Activated CD4-positive, alpha-beta memory T cell treated with anti-CD3 and anti-CD28 coated beads, Interleukin-2, amount 10 ng/mL, durations not matched to agents 7 days and 5 days (primary cell): ENCODE measurements at places on chromosomes 2 and 18. TPM values are rescaled to one million over a fixed set of nuclear protein-coding genes. Genes with fewer than 3 reads are reported as not detected.

- no peak for DNase-seq
These were observed 26.7 kb downstream of the CYRIA start for GRCh38 chr2:16638946-16639345.

DNA sequence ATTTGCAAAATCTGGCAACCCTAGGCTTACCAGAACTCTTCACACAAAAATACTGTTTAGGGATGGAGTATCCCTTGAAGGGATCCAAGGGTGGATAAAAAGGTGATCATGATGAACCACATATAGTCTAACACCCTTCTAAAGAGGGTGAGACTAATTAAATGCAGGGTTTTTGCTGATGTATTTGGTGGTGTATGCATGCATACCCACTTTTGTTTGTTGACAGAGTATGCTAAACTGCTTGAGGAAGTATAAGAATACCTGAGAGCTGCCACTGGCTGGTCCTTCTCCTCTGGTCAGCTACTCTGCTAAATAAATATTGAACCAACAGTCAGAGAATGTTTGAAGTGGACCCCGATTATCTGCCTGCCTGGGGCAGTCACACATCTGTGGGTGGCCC, 34.2 kb downstream of the RAPGEF4 start:
- no peak for DNase-seq

- DNase-seq, result no peak
These were observed 53.6 kb upstream of the RFX8 start for GRCh38 chr2:101528501-101528900.

DNA sequence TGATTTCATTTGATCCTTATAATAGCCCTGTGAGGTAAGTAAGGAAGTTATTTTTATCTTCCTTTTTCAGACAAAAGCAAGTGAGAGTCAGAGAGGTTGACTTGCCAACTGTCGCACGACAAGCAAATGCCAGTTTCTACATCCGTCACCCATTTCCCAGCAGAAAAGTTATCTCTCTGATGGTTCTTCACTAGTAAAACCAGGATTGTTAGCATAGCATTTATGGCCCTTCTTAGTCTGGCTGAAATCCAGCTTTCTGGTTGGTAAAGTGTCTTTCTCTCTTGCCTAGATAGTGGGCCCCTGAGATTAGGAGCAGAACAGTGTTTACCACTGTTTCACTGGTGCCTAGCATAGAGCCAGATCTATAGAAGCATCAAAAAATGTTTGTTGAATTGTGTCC, 7.1 kb upstream of the XDH start:
- no peak for DNase-seq

DNA sequence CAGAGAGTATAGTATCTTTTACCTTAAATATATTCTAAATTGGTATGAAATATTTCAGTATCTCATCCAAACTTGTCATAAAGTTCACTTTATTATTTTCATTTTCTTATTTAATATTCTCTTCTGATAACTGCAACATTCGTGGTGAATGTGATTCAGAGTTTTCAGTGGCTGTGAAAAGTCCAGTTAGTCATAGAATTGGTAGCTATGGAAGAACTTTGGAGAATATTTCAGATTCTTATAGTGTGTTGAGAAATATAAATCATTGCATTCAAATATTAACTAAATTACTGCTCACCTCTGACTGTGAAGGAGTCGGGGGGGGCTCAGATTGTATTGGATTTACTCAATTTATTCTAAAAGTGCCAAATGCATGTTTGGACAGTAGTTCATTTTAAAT, 178.6 kb upstream of the VWC2L start:
- no peak for DNase-seq

DNA sequence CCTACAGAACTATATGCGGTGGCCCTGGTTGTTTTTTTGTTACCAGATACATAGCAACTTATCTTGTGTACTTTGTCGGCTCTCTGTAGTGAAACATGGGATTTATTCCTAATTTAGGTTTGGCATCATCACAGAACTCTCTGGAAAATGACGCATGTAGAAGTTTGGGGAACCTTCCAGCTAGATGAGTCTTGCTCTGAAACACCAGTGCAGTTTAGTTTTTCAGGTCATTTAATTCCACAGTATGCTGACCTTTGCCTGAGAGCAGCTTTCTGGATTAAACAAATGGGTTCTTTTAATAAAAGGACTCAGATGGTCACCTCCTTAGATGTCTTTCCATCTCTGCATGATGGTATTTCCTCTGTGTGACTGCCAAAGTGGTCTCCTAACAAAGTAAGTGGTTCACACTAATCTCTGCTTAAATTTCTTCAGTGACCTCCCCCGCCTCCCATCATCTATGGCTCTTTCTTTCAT, 39.9 kb downstream of the MYO3B start:
- DNase-seq, result no peak

DNA sequence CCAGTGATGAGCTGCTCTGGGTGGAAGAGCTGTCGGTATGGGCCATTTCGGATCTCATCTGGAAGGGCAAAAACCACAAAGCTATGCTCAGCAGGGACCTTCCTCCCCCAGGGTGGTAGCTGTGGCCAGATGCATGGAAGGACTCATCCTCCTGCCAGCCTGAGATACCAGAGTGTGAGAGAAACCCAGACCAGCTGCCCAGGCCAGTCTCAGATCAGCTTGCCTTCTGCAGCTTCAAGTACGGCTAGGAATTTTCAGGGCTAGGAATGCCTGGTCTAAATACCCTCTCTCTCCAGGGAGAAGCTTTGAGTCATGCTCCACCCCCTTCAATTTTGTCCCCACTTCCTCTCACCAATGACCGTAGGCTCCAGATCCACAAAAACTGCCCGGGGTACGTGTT, 1.4 kb upstream of the TUBA4B start:
- DNase-seq, result no peak

DNA sequence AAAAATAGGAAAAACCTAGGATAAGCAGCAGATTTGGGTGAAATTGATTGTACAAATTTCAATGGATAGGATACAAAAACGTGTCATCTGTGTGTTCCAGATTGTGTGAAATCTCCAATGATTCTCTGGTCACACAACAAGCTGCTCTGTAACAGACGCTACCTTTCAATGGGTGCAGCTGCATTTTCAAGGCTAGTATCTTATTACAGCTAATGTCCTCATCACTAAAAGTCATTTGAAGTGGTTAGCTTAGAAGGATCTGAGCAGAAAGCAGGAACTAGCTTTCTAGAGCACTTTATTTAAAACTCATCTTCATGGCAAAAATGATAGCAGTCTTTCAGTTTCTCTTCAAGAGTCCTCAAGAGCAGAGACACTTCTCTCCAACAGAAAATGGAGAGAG, 364.6 kb downstream of the LRP1B start:
- no peak for DNase-seq

GRCh38 chr18:50172367-50172766, 22.6 kb downstream of the MYO5B start:
- DNase-seq, result no peak

DNA sequence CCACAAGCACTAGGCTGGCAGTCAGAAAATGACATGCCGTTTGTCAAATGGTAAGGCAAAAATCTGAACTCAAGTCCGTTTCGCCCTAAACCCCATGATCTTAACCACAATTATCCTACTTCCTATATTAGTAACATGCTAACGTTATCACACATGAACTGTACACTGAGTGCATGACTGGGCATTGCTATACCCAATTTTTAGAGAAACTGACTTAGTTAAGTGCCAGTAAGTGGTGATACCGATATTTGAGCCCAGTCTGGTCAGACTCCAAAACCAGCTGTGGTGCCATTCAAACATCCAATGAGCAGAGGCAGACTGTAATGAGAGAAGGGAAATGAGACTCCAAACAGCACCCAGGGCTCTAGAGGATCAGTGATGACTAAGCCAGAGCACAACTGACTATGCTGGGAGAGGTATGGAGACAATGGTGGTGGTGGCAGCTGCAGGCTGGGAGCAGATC, 311.7 kb upstream of the PKDCC start:
- no peak for DNase-seq

GRCh38 chr18:14997357-14997756, 249.4 kb downstream of the ANKRD30B start:
- no peak for DNase-seq

- DNase-seq, result no peak
These were observed 95.8 kb upstream of the SPRED2 start for GRCh38 chr2:65528241-65528574.

DNA sequence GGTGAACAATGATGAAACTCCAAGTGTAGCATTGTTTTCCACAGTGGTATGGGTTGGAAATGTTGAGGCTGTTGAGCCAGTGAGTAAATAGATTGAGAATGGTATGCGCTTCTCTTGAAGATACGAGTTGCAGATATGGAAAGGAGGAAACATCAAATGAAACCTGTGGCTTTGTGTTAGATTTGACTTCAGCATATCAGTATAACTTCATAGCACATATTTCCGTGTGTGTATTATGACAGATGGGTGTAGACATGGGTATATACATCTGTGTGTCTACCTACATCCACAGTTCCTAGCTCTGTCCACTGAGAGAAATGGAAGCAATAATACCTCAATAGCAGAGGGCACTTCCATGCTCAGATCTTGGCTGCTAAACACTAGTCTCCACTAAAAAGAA, 8.0 kb downstream of the SNED1 start:
- no peak for DNase-seq

DNA sequence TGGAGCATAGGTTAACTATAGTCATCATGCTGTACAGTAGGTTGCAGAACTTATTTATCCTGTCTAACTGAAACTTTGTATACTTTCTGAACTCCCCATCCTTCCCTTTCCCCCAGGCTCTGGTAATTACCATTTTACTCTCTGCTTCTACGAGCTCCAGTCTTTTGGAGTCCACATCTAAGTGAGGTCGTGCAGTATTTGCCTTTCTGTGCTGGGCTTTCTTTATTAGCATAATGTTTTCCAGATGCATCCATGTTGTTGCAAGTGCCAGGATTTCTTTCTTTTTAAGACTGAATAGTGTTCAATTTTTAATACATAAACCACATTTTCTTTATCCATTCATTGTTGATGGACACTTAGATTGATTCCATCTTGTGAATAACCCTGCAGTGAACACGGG, 464.1 kb downstream of the TGIF1 start:
- DNase-seq, result no peak

GRCh38 chr2:185338104-185338503, 400.5 kb upstream of the FSIP2 start:
- no peak for DNase-seq

DNA sequence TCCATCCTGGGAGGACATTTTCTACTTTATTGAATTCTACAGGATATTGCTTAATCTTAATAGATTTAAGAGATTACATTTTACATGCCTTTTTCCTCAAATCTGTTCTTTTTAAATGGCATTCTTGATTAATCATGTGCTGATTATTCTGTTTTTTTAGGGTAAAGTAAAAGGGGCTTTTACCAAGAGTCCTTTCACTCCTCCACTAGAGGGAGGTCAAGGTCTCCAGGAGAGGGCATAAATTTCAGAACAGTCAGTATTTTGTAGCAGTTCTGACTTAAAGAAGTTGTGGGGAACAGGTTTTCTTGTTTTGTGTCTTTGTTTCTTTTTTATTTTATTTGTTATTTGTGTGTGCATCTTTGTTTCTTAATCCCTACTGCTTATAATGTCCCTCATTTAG, 25.4 kb downstream of the WDR75 start:
- DNase-seq, result no peak

DNA sequence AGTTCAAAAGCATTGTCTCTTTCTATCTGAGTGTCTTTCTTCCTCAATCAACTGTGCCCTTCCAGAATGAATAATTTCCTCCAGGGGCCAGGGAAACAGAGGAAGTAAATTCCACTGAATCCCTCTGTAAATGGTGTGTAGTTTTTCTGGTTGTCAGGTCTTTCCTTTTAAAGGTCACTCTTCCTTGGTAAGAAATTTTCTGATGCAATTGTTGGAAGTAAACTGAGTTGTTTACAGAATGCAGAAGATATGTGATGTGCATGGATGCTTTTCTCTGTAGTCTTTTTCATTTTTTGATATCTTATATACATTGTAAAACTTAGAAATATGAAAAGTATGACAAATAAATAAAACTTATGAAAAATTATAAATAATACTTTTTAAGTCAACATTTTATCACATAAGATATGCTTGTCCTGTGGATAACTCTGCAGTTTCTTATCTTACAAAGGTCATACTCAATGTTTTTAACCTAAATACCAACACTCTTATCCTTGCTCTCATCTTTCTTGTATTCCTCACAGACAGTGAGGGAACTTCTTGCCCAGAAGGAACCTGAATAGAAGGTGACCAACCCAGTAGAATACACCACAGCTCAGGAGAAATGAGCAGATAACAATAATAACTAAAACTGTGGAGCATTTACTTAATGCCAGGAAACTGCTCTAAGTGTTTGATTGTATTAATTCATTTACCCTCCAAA, 234.5 kb downstream of the METTL4 start:
- no peak for DNase-seq

- no peak for DNase-seq
These were observed 943 bp downstream of the INPP5D start for GRCh38 chr2:233060980-233061590.

DNA sequence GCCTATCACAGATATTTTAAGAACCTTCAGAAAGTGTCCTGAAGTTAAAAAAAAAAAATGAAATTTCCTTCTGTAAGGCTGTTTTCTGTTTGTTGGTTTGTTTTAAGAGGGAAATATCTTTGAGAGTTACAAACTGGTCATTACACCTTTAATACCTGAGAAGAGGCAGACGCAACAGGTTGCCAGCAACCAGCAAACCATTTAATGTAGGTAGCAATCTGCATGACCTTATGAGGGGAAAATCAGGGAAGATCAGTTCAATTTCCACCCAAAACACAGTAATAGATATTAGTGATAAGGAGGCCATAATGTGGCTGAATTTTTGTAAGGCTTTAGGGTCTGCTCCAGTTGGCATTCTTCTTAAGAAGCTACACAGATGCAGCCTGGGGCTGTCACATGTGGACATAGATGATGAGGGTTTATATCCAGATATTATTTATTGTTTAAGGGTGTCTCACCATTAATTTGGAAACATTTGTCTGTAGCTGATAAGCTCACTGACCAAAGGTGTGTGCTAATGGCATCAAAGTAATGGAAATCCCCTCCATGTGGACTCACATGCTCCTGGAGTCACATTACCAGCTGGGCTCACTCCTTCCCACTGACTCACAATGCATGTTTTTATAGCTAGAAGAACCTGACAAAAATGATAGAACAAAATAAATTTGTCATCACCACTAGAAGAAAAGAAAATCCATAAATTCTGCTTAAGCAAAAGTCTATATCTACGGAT, 83.5 kb upstream of the DTNA start:
- no peak for DNase-seq

Gene SERPINB4
- not detected for total RNA-seq

Gene MC2R
- not detected for total RNA-seq

Gene RUFY4
- total RNA-seq, result 3.2 TPM

Gene LOXHD1
- total RNA-seq, result not detected

Gene SKOR2
- total RNA-seq, result not detected

Gene SLC4A5
- 2.5 TPM for total RNA-seq

Gene MERTK
- total RNA-seq, result 0.35 TPM

Gene PSMA8
- total RNA-seq, result 0.60 TPM

Gene IL18R1
- total RNA-seq, result 22.8 TPM

Gene STON1
- total RNA-seq, result 3.0 TPM

Gene IMMT
- 147 TPM for total RNA-seq

Gene C2orf72
- total RNA-seq, result 0.35 TPM

Gene LHCGR
- total RNA-seq, result not detected

Gene RESP18
- total RNA-seq, result not detected

Gene TUBA4B
- total RNA-seq, result not detected

Gene CCDC68
- 0.13 TPM for total RNA-seq
